ENCODE measurements at places on chromosomes 4 and X. TPM values are rescaled to one million over a fixed set of nuclear protein-coding genes. Genes with fewer than 3 reads are reported as not detected.

Gene TEX13B
- total RNA-seq: not detected

Gene KLHL2
- total RNA-seq: 13.1 TPM

Gene F8A2
- total RNA-seq: not detected

Gene ARSJ
- total RNA-seq: 12.8 TPM

Gene USP17L11
- not detected for total RNA-seq

Gene MAGEC1
- total RNA-seq: not detected

Gene SHOX
- total RNA-seq: 0.11 TPM

Gene NXT2
- 1.2 TPM for total RNA-seq

Gene KCNE5
- 0.38 TPM for total RNA-seq

Gene P2RY10
- not detected for total RNA-seq

Gene GRPR
- 0.32 TPM for total RNA-seq

Gene ARHGAP24
- total RNA-seq: 60.1 TPM

Gene MAGEA4
- not detected for total RNA-seq

Gene ZFYVE28
- 4.4 TPM for total RNA-seq

Gene HELT
- total RNA-seq: not detected

Gene ZXDA
- total RNA-seq: 4.5 TPM

Gene BEND4
- not detected for total RNA-seq

Gene SMIM10
- 4.9 TPM for total RNA-seq

Gene SLITRK2
- total RNA-seq: 0.35 TPM

Gene DGKQ
- 5.2 TPM for total RNA-seq

Gene RAI2
- 37.5 TPM for total RNA-seq

Gene MAGEB17
- 0.30 TPM for total RNA-seq

Gene DCLK2
- 32.6 TPM for total RNA-seq

Gene KCND1
- 0.27 TPM for total RNA-seq

Gene MAGEA11
- total RNA-seq: not detected

Gene DCAF8L2
- total RNA-seq: not detected

Gene RBM3
- 96.9 TPM for total RNA-seq

Gene SSX1
- total RNA-seq: not detected

Gene PLAC1
- not detected for total RNA-seq

Gene ATRX
- 86.8 TPM for total RNA-seq

Gene PDGFRA
- total RNA-seq: 23.4 TPM

Gene TMEM187
- 10.6 TPM for total RNA-seq

Gene CCDC160
- not detected for total RNA-seq

Gene HTN1
- total RNA-seq: not detected

Gene FHL1
- 3,112 TPM for total RNA-seq

Gene TMSB15A
- total RNA-seq: not detected

Gene RTL9
- total RNA-seq: 0.35 TPM

Gene FAM47E
- 2.9 TPM for total RNA-seq

Gene CRMP1
- 1.9 TPM for total RNA-seq

Gene BGN
- 175 TPM for total RNA-seq

Gene FRG2
- total RNA-seq: not detected

Gene ACTRT1
- not detected for total RNA-seq

Gene CHRDL1
- total RNA-seq: 3.7 TPM

Gene INTU
- 4.8 TPM for total RNA-seq

Gene PITX2
- total RNA-seq: 1.0 TPM

Gene ZGRF1
- 2.8 TPM for total RNA-seq

Gene SUPT20HL1
- not detected for total RNA-seq

Gene LRIT3
- total RNA-seq: not detected

Gene GDPD2
- not detected for total RNA-seq

Gene PPP2R2C
- 5.5 TPM for total RNA-seq

Gene PHOX2B
- total RNA-seq: not detected

Gene CT45A1
- total RNA-seq: not detected

Gene DUSP21
- not detected for total RNA-seq

Gene TIGD2
- 1.5 TPM for total RNA-seq

Gene TRMT44
- total RNA-seq: 9.0 TPM
